Heart left ventricle (tissue), 16 donors: ENCODE measurements at places on chromosomes 3 and 15.

GRCh38 chr3:65548848-65549625, 489.7 kb downstream of the MAGI1 start:
- H3K4me1 ChIP-seq: peaks cover 20% of the 10 kb centered on the region
- no peaks in the 10 kb centered on the region for H3K36me3 ChIP-seq
- peak; percentile 54 for DNase-seq
- H3K27ac ChIP-seq: peak overlapping the region; percentile 85
- H3K27me3 ChIP-seq: no peaks in the 10 kb centered on the region

- H3K27ac ChIP-seq: no peak overlapping the region
- H3K4me3 ChIP-seq: no peak overlapping the region
- no peak for DNase-seq
- no peaks in the 10 kb centered on the region for H3K4me1 ChIP-seq
- H3K27me3 ChIP-seq: no peaks in the 10 kb centered on the region
Observed at GRCh38 chr15:39145854-39146625, 434.8 kb upstream of the THBS1 start.

GRCh38 chr3:137612291-137612690, 151.8 kb upstream of the SOX14 start:
- H3K27me3 ChIP-seq: no peaks in the 10 kb centered on the region
- no peak overlapping the region for H3K4me3 ChIP-seq
- DNase-seq: no peak
- H3K36me3 ChIP-seq: no peaks in the 10 kb centered on the region
- H3K27ac ChIP-seq: no peak overlapping the region

DNA sequence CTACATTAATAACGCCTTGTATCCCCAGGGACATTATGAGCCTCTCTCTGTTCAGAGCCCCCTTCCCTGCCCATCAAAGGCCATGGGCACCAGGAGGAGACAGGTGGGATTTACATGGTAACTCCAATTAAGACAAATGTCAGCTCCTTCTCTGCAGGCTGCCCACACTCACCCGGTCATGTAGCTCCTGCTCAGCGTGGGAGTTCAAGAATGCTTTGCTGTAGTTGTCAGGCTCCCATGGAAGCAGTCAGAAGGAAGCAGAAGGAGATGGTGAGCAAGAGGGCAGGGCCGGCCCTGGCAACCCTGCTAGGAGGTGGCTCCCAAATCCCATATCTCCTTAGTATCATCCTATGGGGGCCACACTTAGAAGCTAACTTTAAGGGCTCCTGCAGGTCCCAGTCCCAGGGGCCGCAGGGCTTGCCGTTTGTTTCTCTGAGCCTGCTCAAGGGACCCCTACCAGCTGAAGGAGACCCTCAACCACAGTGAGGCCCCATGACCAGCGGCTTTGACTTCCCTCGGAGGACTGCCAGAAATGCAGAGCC, 218.4 kb upstream of the TLE3 start:
- H3K36me3 ChIP-seq: no peaks in the 10 kb centered on the region
- H3K27me3 ChIP-seq: peaks cover 24% of the 10 kb centered on the region
- no peak overlapping the region for H3K27ac ChIP-seq
- H3K4me1 ChIP-seq: no peaks in the 10 kb centered on the region

DNA sequence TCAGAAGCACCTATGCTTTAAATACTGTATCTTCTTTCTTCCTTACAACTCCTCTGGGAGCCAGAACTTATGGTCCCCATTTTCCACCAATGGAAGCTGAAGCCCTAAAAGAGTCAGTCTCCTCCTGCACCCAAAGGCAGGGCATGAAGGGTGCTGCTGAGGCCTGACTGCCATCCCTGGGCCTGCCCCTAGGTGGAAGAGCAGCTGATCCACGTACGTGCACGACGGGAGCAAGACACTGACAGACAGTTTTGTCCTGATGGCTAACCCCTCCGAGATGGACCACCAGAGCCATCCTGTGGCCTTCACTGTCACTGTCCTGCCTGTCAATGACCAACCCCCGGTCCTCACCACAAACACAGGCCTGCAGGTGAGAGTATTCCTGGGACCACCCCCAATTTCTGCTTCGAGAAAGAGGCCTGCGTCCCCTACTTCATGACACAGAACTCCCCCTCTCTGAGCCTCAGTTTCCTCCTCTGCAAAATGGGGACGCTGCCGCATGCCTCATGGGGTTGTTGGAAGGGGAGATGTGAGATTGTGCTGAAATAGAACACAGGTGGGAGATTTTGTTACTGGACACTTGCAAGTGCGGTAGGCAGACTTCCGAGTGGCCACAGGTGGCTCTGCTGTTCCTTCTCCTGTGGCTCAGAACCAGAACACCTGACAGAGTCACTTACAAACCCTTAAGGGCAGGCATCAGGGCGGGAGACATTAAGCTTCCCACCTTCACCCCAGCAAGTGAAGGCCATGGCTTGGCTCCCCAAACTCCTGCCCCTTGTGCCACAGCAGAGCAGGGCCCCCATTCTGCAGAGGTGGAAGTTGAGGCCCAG, 175.4 kb downstream of the TBC1D2B start:
- no peak overlapping the region for H3K4me3 ChIP-seq
- no peak for DNase-seq
- H3K4me1 ChIP-seq: no peaks in the 10 kb centered on the region
- H3K27me3 ChIP-seq: no peaks in the 10 kb centered on the region
- H3K27ac ChIP-seq: no peak overlapping the region
- no peaks in the 10 kb centered on the region for H3K36me3 ChIP-seq

DNA sequence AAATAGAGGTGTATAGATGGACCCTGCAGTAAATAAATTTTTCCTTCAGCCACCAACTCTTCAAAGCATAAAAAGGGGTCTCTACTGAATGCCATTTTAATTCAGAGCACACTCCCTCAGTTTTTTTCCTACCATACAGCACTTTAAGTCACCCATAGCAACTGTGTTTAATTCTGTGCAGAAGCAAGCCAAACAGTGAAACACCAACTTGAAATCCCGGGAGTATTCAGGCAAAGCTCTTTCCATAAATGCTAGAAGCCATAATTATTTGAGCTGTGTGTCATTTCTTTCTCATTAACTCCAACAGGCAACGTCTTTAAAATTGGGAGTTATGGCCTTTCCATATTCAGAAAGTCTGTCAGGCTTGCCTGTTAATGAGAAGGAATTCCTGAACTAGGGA, 562.1 kb downstream of the GRM7 start:
- H3K27ac ChIP-seq: no peak overlapping the region
- no peak overlapping the region for H3K4me3 ChIP-seq
- DNase-seq: no peak
- no peaks in the 10 kb centered on the region for H3K36me3 ChIP-seq

DNA sequence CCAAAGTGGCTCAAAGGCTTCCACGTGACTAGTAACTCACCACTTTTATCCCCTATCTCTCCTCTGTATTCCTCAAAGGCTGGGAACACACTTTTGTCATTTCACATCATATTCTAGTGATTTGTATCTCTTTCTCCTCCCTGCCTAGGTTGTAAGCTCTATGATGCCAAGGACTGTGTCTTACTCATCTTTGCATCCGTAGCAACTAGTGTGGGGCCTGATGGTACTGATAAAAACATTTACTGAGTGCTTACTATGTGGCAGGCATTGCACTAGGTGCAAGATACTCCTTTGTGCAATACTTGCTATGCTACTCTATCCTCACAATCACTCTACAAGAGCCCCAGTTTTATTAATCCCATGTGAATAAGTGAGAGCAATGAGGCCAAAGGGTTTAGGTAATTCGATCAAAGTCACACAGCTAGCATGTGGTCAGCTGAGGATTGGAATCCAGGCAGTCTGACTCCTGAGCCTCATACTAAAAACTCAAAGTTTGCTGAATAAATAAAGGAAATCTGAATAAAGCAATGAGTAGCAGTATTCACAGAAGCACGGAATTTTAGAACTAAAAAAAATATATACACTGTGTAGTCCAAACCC, 342.6 kb upstream of the ICE2 start:
- H3K27ac ChIP-seq: no peak overlapping the region
- no peak for DNase-seq
- no peak overlapping the region for H3K4me3 ChIP-seq
- no peaks in the 10 kb centered on the region for H3K4me1 ChIP-seq
- H3K36me3 ChIP-seq: no peaks in the 10 kb centered on the region
- H3K27me3 ChIP-seq: no peaks in the 10 kb centered on the region

- H3K36me3 ChIP-seq: no peaks in the 10 kb centered on the region
- H3K4me1 ChIP-seq: peaks cover 24% of the 10 kb centered on the region
- H3K27me3 ChIP-seq: no peaks in the 10 kb centered on the region
- peak overlapping the region; percentile 68 for H3K27ac ChIP-seq
- H3K4me3 ChIP-seq: peak overlapping the region; percentile 75
Observed at GRCh38 chr3:79019137-79019923, 748.5 kb downstream of the ROBO1 start.

DNA sequence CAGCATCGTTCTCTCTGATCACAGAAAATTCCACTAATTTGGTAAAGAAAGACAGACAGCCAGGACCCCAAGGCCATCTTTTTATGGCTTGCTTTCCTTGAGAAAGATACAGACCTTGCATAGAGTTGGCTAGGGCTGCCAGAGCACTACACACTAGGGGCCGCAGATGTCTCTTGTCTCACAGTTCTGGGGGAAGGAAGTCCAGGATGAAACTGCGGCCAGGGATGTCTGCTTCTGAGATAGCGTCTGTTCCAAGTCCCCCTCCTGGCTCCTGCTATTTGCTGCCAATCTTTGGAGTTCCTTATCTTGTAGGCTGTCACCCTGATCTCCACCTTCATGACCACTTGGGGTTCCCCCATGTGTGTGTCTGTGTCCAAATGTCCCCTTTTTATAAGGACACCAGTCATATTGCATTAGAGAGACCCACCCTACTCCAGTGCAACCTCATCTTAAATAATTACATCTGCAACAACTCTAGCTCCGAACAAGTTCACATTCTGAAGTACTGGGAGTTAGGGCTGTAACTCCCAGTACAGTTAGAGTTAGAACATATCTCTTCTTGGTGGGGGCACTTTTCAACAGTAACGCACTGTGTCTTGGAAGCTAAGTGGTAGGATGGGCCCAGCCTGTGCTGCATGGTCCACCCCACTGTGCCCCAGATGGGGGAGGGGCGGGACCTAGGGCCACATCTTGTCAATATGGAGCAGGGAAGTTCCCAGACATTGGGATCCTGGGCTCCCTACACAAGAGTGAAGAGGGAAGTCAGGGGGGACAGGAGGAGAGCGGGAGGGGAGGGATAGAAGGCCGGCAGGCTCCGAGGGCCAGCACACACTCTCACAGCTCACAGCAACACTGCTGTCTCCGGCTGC, 42.2 kb downstream of the KLF15 start:
- H3K4me1 ChIP-seq: no peaks in the 10 kb centered on the region
- H3K36me3 ChIP-seq: no peaks in the 10 kb centered on the region
- DNase-seq: no peak
- no peak overlapping the region for H3K4me3 ChIP-seq
- H3K27me3 ChIP-seq: no peaks in the 10 kb centered on the region
